SK-MEL-5 (cell line): ENCODE measurements at places on chromosomes 16 and 17. TPM values are rescaled to one million over a fixed set of nuclear protein-coding genes. Genes with fewer than 3 reads are reported as not detected.

GRCh38 chr17:44280392-44280937 lies 12.5 kb upstream of the SLC4A1 start:
- DNase-seq: no peak

- no peak for DNase-seq
These were observed 136.7 kb downstream of the MAF start for GRCh38 chr16:79463841-79464240.

DNA sequence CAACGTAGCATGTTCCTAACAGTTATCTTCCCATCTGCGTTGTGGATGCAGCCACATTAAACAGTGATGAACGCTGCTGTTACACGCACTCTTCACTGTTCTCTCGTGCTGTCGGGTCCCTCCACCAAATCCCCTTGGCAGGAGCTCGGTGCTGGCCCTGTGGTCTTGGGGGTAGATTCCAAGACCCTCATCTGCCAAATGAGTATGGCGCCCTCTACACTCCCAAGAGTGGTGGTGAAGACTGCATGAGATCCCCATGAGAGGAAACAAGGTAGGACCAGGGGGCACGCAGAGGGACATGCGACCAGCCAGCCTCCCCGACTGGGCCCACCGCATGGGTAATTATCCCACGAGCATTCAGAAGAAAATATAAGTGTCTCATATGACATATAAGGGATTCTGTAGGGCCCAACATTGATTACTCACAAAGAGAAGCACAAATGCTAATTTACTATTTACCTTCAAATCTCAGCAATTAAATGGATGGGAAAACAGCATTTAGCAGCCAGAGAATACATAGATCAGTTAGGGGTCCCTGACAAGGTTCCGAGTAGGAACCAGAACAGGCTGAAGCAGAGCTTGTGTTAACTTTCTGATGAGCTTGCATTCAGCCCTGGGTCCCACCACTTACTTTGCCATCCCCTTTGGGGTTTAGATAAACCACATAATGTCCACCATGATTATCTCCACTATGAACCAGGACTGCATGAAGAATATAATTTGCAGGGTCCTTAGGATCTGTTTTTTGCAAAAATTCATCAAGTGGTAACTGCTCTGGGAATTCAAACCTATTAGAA lies 23.8 kb downstream of the LITAFD start:
- no peak for DNase-seq

- DNase-seq: no peak
These were observed 4.4 kb downstream of the CDC27 start for GRCh38 chr17:47184681-47185080.

- no peak for DNase-seq
These were observed 23.7 kb downstream of the TMEM235 start for GRCh38 chr17:78255029-78255656.

- no peak for DNase-seq
These were observed 443 bp downstream of the CSNK2A2 start for GRCh38 chr16:58197314-58198012.

- DNase-seq: peak; percentile 92
These were observed 5.4 kb downstream of the ATPAF2 start for GRCh38 chr17:18033442-18034099.

- no peak for DNase-seq
These were observed 475 bp upstream of the AMDHD2 start for GRCh38 chr16:2519711-2520080.

DNA sequence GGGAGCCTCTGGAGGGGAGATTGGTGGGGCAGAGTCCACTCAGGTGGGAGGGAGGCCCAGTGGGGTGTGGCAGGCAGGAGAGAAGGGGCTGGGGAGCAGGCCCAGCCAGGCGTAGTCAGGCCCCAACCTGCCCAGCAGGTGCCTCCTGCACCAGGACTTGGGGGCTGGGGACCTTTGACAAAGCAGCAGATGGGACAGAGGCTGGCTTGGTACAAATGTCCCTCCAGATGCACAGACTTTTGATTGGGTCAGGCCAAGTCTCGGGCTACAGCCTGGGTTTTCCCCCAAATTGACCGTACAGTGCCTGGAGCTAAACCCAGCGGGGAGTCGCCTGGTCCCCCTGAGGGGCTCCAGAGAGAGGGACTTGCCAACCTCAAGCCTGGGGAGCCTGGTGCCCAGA lies 411 bp downstream of the GGT6 start:
- DNase-seq: no peak

GRCh38 chr16:12881740-12882139 lies 19.7 kb upstream of the SHISA9 start:
- no peak for DNase-seq

DNA sequence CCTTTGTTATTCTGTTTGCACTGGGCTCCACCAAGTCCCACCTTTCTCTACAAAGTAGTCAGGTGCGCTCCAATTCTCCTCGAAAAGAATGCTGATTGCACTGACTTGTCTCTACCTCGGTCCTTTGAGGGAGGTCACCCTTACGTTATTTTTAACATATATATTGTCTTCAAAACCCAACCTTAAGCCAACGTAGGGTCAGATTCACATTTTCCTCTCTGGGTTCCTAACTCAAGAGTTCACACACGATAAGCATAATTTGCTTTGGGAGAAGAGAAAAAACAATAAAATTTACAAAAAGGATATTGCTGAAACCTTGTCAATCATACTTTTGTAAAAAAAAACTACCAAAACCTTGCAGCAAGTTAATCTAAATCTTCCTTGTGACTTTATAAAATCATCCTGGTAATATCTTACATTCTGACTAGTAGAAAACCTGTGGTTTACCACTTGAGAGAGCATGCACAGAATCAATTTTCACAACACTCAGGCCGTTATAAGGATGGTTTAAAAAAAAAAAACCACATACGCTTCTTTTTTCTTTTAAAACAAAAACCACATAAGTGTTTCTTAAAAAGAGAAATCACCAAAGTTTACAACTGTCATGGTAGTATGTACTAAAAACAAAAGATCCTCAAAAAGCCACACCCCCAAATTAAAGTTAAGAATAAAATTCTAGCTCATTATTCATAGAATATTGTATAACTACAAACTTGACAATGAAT lies 72.2 kb upstream of the TRAP1 start:
- DNase-seq: no peak

GRCh38 chr16:65410801-65411200 lies 288.9 kb upstream of the CDH11 start:
- DNase-seq: no peak

DNA sequence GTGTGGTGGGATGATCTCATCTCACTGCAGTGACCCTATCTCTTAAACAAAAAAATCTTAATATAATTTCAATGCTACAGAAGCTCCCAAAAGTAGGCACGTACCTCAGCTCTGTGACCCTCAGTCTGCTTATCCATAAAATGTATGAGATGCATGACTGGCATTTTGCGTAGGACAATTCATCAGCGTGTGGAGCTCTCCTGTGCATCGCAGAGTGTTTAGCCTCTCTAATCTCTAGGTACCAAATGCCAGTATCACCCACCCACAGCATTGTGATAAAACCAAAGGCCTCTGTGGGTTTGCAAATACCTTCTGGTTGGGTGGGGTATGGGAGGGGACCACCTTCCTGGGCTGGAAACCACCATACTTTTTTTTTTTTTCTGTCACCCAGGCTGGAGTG lies 19.0 kb upstream of the TUBG2 start:
- no peak for DNase-seq

DNA sequence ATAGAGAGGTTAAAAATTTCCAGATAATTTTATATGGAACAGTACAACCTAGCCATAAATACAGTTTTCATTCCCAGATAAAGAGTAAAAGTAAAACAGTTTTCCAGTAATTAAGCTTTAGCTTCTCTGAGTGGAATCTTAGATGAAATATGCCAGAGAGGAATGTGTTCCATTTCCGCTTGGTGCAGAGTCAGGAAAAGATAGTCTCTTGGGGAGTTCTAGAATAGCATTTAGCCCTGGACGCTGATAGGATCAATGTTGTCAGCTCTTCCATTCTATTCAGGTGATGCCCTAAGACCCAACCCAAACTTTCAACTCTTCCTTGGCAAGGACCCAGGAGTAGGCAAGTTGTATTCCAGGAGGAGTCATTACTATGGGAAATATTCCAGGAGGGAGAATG lies 30.9 kb upstream of the ABCA3 start:
- DNase-seq: no peak

DNA sequence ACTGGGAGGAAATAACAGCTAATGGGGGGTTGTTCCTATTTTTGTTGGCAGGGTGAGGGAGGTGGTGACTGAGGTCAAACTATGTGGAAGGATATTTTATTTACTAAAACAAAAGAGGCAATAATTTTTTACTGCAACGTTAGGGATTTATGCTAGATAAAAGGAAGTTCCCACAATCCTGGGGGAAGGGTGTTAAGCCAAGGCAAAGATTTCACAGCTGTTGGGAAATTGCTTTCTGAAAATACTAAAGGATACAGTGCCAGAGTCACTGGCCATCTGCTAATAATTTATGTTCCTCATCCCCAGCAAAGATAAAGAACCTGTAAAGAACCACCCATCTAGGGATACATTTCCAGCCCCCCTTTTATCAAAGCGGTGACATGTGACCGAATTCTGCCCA lies 756.0 kb upstream of the RBFOX1 start:
- no peak for DNase-seq

DNA sequence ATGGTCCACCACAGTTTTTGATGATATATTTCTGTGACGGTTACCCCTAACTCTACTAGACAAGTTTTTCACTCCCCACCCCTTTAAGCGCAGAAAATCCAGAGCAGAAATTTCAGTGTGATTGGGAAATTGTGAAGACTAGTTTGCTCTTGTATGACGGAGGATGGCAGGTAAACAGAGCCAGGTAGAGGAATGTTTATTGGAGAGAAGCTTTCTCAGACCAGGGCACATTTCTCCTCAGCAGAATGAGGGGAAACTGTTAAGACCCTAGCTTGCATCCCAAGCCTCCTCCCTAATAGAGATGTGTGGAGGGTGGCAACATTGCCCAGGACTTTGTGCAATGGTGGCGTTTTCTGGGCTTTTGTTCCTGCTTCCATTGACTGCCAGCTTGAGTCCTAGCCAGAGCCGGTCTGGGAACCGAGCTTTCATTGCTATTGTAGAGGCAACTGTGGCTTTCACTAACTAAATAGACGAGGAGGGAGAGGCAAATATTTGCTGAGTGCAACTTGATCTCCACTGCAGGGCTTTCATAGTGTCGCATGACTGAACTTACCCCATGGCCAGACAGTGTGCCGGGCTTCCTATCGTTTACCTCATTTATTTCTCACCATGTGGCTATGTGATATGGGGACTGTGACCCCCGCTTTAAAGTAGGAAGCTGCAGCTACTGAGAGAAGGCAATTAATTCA lies 159.6 kb upstream of the MPHOSPH6 start:
- no peak for DNase-seq

GRCh38 chr16:60302261-60302660 lies 1568.1 kb upstream of the GOT2 start:
- no peak for DNase-seq

DNA sequence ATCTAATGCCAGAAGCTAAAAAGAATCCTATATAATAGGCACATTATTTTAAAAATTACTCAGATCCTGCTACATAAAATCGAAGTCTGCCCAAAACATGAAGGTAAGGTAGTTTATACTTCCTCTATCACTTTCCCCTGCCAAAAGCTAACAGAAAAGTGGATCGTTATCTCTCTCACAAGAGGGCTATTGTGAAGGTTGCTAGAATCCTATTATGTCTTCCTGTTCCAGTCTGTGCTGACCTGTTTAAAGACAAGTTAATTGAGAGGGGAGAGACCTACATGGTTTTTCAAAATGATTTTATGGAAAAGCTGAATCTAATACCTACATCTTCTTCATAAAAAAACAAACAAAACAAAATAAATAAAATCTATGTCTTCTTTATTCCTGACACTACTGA lies 1410.9 kb upstream of the CDH8 start:
- peak; percentile 6 for DNase-seq

DNA sequence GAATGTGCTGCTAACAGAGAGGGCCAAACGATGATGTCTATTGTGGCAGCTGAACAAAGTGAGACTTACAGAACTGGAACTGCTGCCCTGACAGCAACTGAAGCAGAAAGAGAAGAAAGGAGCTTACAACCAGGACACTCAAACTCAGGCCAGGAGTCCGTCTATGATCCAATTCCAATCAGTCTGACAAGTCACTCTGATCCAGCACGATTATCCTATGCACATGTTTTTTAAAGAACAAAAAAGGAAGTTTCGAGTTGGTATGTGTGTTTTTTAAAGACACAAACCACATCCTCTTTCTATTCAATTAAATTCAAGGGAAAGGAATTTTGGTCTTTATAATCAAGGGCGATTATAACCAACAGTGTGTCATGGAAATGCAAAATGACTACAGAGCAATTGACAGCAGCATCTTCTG lies 42.4 kb upstream of the MTMR4 start:
- no peak for DNase-seq

GRCh38 chr17:31854672-31855071 lies 4.4 kb downstream of the COPRS start:
- DNase-seq: no peak

- peak; percentile 31 for DNase-seq
These were observed 23.6 kb downstream of the RAB11FIP4 start for GRCh38 chr17:31415004-31415454.

DNA sequence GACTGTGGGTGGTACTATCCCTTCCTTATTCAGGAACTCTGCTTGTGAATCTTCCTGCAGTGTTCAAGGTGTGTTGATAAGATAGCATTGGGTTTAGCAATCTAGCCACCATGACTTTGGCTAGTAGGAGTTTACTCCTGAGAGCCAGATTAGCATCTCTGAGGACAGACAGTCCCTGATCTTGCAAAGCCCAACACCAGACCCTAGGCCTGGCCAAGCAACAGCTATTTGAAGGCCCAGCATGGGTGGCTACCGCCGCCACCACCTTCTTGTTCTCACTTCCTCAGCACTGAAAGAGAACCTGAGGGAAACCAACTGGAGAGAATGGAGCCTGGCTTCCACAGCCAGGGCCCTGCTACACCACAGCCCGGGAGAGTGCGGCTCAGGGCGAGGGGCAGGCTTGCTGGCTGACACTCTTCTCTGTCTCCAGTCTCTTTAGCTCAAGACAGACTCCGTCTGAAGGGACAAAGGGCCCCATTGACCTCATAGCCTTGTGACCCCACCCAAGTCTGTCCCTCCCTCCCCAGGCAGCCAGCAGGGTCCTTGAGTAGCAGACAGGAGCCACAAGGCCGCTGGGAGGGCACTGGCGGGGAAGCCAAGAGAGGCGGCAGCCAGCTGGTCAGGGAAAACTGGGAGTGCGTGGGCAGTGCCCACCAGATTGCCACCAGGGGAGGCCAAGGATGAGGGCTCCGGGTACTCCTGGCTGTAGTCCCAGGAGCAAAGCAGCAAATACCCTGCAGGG lies 10.9 kb upstream of the ARHGAP23 start:
- DNase-seq: peak; percentile 68

- peak; percentile 20 for DNase-seq
These were observed 13.1 kb downstream of the FMNL1 start for GRCh38 chr17:45234641-45235415.

- no peak for DNase-seq
These were observed 39.9 kb downstream of the CENPV start for GRCh38 chr17:16313139-16314090.

GRCh38 chr17:8365143-8365542 lies 11.4 kb downstream of the KRABD2 start:
- no peak for DNase-seq

The HEATR9 gene
- not detected in 2 replicates for total RNA-seq

The SYT17 gene
- total RNA-seq: 17.3 and 18.5 TPM in 2 replicates

The KRTAP2-3 gene
- not detected in 2 replicates for total RNA-seq
